ENCODE measurements at places on chromosomes 6 and 20. TPM values are rescaled to one million over a fixed set of nuclear protein-coding genes. Genes with fewer than 3 reads are reported as not detected.

Gene JPH2
- not detected for total RNA-seq

Gene ZDHHC14
- 11.0 TPM for total RNA-seq

Gene BAG2
- 2.8 TPM for total RNA-seq

Gene NKX2-4
- total RNA-seq, result not detected

Gene PXDC1
- total RNA-seq, result 12.5 TPM

Gene PPDPF
- 80.8 TPM for total RNA-seq

Gene NPBWR2
- not detected for total RNA-seq

Gene OXT
- not detected for total RNA-seq

Gene SIRPB2
- 1.3 TPM for total RNA-seq

Gene SLC17A2
- not detected for total RNA-seq

Gene PERP
- 0.94 TPM for total RNA-seq

Gene BHLHE23
- 0.94 TPM for total RNA-seq

Gene ARFGEF3
- total RNA-seq, result 84.8 TPM

Gene SCGN
- 17.2 TPM for total RNA-seq

Gene VGLL2
- total RNA-seq, result not detected

Gene DAAM2
- total RNA-seq, result 14.1 TPM

Gene CST9
- total RNA-seq, result not detected

Gene TFAP2D
- total RNA-seq, result not detected

Gene RIMS1
- total RNA-seq, result 242 TPM

Gene ARFGEF2
- total RNA-seq, result 30.4 TPM
